ENCODE measurements at places on chromosomes 7 and 10.

DNA sequence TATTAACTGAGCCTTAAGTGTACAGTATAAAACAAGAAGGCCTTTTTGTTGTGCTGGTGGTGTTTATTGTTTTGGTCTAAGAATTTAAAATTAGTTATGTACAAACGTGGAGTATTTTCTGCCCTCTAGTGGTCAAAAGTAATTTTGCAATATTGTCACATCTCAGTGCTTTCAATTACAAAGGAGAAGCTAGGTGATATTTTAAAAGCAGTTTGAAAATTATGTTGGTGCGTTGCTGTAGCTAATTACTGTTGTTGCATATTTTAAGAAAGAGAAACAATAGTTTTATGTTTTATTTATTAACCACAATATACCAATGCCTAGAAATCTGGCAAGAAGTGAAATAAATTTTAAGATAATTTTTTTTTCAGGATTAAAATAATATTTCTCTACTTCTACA lies 11.4 kb downstream of the NPVF start:
- DNase-seq: no peak

- DNase-seq: no peak
Observed at GRCh38 chr10:97854743-97855142, 5.1 kb downstream of the GOLGA7B start.

DNA sequence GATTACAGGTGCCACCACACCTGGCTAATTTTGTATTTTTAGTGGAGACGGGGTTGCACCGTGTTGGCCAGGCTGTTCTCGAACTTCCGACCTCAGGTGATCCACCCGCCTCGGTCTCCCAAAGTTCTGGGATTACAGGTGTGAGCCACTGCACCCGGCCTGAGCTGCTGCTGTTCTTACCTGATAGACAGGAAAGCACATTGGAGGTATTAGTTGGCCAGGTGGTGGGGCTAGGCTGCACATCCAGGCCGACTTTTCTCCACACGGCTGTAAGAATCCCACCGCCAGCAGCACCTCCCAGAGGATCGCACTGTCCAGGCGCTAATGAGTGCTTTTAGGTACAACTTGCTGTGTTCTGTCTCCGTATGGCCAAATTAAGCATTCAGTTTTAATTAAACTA lies 112.6 kb downstream of the WDR37 start:
- DNase-seq: no peak

- DNase-seq: no peak
Observed at GRCh38 chr7:69411018-69411417, 187.3 kb upstream of the AUTS2 start.

GRCh38 chr7:134220236-134220635 lies 93.1 kb downstream of the LRGUK start:
- no peak for DNase-seq

DNA sequence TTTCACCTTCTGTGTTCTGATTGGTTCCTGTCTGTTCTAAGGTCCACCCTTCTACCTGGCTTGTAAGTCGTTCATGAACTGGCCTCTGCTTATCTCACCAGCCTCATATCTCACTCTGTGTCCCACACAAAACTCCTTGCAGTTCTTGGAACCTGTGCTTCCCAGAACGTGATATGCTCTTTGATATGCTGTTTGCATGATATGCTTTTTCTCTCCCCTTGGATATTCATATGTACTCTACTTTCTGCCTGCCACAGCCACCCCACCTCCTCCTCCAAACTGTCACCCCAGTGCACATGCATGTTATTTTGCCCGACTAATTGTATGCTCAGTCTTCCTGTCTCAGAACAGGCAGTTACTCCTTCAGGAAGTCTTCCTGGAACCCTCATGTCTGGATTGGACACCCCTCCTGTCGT lies 1.9 kb upstream of the ITPRIP start:
- no peak for DNase-seq

GRCh38 chr10:110903280-110904278 lies 15.4 kb downstream of the BBIP1 start:
- no peak for DNase-seq

GRCh38 chr7:45626441-45627430 lies 52.6 kb downstream of the ADCY1 start:
- no peak for DNase-seq

GRCh38 chr7:135183478-135183877 lies 13.0 kb upstream of the CYREN start:
- no peak for DNase-seq

GRCh38 chr7:69966766-69967591 lies 368.7 kb downstream of the AUTS2 start:
- DNase-seq: no peak

GRCh38 chr7:128705891-128706333 lies 33.2 kb upstream of the CALU start:
- DNase-seq: no peak

DNA sequence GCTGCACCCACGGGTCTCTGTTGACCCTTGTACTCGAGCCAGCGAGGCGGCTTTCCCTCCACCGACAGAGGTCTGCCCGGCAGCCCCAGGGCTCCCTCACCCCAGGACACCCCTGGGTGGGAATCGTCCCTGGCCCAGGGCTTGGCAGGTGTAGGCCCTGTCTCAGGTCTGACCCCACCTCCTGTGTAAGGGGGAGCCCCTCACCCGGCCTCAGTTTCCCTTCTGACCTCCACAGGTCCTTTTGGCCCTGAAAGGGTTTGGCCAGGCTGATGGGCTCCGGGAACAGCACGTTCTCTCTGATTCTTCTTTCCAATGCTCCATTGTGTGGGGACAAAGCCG lies 25.0 kb upstream of the ELFN1 start:
- no peak for DNase-seq

DNA sequence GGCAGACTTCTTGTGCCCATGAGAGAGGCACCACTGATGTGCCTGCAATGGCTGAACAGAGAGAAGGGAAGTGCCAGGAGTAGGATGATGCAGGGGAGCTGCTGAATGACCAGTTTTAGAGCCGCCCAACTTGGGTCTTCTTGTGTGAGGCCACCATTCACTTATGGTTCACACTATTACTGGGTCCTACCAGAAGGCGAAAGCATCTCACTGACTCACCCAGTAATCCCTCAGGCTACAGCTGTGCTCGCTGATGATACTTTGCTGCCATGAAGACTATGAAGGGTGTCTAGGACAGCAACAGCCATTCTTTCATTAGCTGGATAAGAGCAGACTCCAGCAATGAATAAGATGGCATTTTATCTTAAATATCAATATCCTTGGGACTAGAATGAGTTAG lies 47.6 kb downstream of the PLXNA4 start:
- DNase-seq: no peak

GRCh38 chr10:89029181-89029580 lies 38.6 kb downstream of the FAS start:
- no peak for DNase-seq

DNA sequence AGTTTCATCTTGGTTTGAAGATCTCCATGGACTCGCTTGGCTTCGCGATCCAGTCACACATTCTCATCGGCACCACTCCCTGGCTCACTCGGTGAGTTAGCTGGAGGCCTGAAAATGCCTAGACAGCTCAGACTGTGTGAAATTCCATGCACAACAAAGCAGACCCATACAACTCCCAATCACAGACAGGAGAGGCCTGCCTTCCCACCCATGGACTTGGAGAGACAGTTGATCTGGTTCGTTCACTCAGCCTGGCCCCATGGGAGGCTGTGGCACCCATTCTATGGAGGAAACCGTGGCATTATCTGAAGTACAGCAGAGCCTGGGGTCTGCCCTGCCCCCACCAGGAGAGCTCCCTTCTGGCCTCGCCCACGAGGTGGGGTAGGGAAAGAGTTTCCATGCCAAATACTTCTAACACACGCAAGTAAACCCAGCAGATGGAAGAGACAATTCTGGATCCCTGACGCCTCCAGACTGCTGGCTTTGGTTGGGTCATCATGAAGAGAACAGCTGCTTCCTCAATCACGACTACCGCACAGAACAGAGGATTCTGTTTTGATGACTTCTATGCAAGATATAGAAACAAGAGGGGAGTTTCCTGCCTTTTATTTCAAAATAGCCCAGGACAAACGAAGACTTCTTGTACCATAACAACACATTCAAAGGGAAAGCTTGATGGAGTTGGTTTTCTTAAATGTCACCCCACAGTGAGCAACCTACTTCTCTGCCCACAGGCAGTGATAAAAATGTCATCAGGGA lies 15.9 kb downstream of the FAM53B start:
- DNase-seq: no peak

DNA sequence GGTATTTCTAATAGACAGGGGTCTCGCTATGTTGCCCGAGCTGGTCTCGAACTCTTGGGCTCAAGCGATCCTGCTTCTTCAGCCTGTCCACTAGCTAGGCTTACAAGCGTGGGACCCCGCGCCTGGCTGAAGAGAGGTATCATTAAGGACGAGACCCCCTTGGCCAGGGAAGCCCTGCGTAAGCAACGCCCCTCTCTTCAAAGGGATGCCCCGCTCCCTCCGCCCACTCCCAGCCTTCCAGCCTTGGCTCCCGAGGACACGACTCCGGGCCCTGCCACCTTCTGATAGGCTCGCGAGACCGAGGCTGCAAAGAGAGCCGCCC lies 220 bp upstream of the ZKSCAN5 start:
- no peak for DNase-seq

DNA sequence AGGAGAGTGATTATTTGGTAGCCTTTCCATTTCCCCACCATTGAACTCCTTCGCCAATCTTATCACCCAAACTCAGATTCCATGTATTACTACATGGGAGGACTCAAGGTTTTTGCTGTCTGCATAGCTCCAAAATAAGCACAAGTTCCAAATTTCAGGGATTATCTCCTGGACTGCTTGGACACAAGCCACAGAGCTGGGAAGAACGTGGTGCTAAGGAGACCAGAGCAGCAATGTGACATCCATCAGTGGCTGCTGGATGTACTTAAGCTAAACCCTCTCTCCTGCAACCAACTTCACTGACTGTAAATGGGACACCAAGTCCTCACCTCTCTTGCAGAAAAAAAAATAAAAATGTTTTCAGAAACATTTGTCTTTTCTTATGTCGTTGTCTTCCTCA lies 56.3 kb downstream of the NRP1 start:
- no peak for DNase-seq

- DNase-seq: no peak
Observed at GRCh38 chr10:74077416-74077815, 73.2 kb downstream of the AP3M1 start.

- DNase-seq: no peak
Observed at GRCh38 chr7:157404845-157405481, 68.2 kb downstream of the DNAJB6 start.

DNA sequence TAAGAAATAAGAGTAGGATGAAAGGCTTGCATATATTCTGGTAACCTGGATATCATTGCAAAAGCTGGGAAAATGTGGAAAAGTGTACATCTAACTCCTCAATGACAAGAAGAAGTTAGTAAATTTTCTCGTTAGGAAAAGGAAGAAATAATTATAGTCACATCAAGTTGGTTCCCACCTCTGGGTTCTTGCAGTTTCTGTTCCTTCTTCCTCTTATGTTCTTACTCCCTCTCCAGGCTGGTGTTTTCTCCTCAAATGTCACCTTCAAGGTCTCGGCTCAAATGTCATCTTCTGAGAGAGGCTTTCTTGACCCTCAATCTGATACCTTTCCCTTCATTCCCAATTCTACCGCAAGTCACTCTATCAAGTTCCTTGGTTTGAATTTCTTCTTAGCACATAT lies 64.4 kb downstream of the ENTPD1 start:
- DNase-seq: no peak

- DNase-seq: no peak
Observed at GRCh38 chr7:107779647-107780099, 23.4 kb downstream of the SLC26A3 start.

GRCh38 chr10:131655101-131655849 lies 245.5 kb upstream of the PPP2R2D start:
- no peak for DNase-seq

- no peak for DNase-seq
Observed at GRCh38 chr10:5283305-5284158, 81.2 kb upstream of the UCN3 start.

DNA sequence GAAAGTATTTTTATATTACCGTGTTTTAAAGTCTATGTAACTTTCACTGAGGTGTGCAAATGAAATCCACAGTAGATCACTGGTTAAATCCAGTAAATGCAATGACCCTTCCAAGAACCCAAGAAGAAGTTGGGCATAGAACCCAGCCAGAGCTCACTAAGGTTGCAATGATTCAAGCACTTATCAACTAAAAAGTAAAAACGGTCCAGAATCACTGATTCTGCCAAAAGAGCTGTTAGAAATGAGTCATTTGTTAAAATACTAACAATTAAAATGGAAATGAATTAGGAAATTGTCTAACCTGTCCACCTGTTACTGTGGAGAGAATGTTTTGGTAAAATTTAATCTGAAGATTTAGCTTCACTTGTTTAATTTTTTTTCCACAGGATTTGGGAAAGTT lies 74.4 kb downstream of the ANK3 start:
- no peak for DNase-seq

DNA sequence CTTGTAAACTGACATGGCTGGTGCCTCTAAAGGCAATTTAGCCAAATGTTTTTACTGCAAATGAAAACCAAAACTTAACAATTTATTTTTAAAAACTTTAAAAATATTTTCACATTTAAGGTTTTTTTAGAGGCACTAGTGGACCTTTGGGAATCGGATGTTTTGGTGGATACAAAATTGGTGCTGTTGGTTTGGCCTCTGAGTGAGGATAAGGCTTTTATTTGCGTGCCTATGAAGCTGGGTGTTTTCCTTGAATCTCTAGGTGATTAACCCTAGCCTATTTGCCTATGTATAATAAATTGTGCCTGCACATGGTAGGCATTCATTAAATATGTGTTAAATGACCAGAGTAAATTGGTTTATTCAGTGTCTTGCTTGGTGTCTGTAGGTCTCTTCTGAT lies 2.9 kb upstream of the SGCE start:
- no peak for DNase-seq

DNA sequence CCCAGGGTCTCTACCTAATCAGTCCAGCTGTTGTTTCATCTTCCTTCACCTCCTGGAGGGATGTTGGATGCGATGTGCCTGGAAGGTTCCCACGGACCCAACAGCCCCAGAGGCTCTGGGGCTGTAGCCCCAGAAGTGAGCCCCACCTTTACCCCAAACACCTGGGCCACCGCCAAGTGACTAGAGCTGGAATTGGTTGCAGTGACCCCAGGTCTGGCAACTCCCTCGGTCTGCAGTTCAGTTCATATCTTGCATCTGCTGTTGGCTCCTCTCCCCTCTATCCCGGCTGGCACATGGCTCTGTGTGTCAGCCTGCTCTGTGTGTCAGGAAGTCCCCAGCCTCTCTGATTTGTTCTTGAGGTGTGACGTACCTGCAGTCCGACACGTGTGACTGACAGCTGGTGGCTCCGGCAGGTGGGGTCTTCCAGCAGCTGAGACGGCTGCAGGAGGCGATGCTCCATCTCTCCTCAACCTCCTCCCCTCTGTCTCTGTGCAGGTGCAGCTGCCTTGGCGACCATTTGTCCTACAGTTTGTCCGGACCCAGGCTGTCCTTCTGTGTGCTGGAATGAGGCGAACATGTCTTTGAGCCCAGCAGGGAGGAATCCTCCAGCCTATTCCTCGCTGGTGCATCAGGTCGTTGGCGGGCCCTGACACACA lies 38.6 kb downstream of the ELFN1 start:
- DNase-seq: no peak

DNA sequence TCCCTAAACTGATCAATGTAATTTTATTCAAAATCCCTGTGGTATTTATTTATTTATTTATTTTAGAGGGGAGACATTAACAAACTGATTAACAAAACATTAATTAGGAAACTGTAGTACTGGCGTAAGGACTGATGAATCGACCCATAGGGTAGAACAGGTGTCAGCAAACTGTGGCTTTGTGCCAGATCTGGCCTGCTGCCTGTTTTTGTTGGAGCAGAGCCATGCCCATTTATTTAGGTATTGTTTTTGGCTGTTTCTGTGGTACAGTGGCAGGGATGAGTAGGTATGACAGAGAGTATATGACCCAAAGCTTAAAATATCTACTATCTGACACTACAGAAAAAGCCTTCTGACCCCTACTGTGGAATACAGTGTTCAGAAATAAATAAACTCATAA lies 332.5 kb upstream of the ETV1 start:
- no peak for DNase-seq
